ENCODE measurements at places on chromosomes 13 and 19.

DNA sequence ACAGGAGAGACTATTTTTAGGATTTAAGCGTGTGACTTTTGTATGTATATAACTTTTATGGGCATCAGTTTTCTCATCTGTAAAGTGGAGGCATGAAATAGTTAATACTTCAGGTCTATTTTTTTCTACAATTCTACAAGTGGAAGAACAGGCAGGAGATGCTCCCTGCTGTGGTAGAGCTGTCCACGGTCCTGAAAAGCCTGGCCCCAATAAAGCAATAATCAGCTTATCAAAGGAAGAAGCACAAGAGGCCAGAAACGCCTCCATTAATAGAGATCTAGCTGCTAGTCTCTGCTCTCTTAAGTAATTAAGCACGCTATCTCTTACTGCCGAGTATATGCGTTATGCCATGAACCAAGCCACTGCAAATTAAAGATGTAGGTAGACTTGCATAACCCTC lies 28.0 kb upstream of the WASF3 start:
- no peak overlapping the region for H3K4me3 ChIP-seq
- no peaks in the 10 kb centered on the region for H3K36me3 ChIP-seq
- no peak for DNase-seq
- H3K27me3 ChIP-seq, result peaks cover 16% of the 10 kb centered on the region
- no peak overlapping the region for H3K27ac ChIP-seq
- no peaks in the 10 kb centered on the region for H3K4me1 ChIP-seq

DNA sequence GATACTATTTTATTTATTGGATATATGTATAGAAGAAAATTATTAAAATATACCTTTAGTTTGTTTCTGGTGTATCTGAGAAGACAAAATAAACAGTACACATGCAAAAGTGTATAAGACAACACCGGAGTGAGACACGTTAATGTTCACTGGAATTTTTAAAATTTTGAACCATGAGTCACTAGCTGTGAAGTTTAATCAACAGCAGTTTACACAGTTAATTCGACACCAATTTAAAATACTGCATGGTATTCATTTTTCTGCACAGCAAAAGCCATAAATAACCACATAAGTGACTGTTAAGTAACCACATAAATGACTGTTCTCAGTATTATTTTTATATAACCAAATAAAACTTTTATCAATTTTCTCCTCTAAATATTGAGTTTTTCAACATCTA lies 418.7 kb upstream of the NBEA start:
- H3K4me1 ChIP-seq, result no peaks in the 10 kb centered on the region
- no peak for DNase-seq
- H3K27ac ChIP-seq, result no peak overlapping the region
- H3K4me3 ChIP-seq, result no peak overlapping the region
- H3K36me3 ChIP-seq, result no peaks in the 10 kb centered on the region

DNA sequence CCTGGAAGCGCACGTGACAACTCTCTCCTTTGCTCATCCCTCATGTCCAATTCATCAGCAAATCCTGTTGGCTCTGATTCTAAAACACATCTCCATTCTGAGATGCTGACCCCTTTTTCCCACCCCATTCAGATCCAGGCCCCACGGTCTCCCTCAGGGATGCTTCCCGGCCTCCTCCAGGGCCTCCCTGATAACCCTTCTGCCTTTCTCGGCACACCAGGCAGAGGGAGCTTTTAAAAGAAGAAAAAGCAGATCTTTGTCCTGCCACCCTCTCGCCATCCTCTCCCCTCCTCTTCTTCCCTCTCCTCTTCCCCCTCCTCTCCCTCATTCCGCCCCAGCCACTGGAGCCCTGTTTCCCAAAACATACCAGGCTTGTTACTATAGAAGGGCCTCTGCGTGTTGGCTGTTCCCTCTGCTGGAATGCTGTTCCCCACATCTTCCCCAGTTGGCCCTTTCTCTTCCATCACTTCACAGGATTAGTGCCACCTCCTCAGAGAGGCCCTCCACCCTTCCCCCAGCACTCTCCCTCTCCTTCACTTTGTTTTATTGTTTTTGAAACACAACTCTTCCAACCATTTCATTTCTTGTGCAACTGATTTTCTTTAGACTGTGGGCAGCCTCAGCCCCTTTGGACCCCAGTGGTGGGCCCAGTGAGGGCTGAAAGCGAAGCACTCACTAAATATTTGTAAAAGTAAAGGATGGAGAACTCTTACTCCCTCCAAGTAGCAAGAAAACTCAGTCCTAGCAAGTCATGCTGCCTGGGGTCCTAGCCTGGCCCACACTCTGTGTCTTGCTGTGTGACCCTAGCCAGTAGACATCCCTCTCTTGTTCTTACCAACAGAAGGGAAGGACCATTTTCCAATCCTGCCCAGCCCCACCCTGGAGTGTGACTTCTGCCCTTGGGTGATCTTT lies 2.5 kb upstream of the CRLF1 start:
- peaks cover 28% of the 10 kb centered on the region for H3K4me1 ChIP-seq
- H3K27ac ChIP-seq, result no peak overlapping the region
- H3K4me3 ChIP-seq, result peak overlapping the region; percentile 28
- H3K27me3 ChIP-seq, result peaks cover 82% of the 10 kb centered on the region
- DNase-seq, result no peak

GRCh38 chr19:38975214-38975860 lies at the start of gene FBXO17:
Gene FBXO17, minus strand, starts transcription at chr19:38975742. Its CDS starts 25,423 bp downstream, at chr19:38950319.
- H3K4me1 ChIP-seq, result peaks cover 7% of the 10 kb centered on the region
- no peaks in the 10 kb centered on the region for H3K36me3 ChIP-seq
- no peak within 1 kb of the TSS for H3K27ac ChIP-seq
- peaks cover 42% of the 10 kb centered on the region for H3K27me3 ChIP-seq

GRCh38 chr19:32917616-32917996 lies 48.0 kb upstream of the SLC7A9 start:
- H3K4me3 ChIP-seq, result no peak overlapping the region
- no peak for DNase-seq
- H3K36me3 ChIP-seq, result no peaks in the 10 kb centered on the region
- no peak overlapping the region for H3K27ac ChIP-seq
- H3K4me1 ChIP-seq, result peaks cover 2% of the 10 kb centered on the region

DNA sequence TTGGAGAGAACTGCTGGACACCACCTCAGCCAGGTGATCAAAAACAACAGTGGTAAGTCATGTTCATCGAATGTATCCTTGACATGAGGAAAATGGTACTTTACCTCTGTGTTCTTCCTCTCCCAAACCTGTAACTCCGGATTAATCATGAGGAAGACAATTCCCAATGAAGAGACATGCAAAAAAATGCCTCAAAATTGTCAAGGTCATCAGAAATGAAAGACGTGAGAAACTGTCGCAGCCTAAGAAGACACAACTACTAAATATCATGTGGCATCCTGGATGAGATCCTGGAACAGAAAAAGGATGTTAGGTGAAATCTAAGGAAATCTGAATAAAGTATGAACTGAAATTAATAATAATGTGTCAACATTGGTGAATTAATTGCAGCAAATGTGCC lies 178.4 kb downstream of the LACC1 start:
- H3K27me3 ChIP-seq, result peaks cover 14% of the 10 kb centered on the region
- no peaks in the 10 kb centered on the region for H3K36me3 ChIP-seq
- no peak overlapping the region for H3K4me3 ChIP-seq
- no peak for DNase-seq
- no peak overlapping the region for H3K27ac ChIP-seq

- H3K36me3 ChIP-seq, result no peaks in the 10 kb centered on the region
- DNase-seq, result no peak
- H3K4me1 ChIP-seq, result no peaks in the 10 kb centered on the region
- no peaks in the 10 kb centered on the region for H3K27me3 ChIP-seq
These were observed 492.7 kb downstream of the GPC5 start for GRCh38 chr13:91891141-91891540.

- H3K4me3 ChIP-seq, result no peak overlapping the region
- H3K27me3 ChIP-seq, result peaks cover 4% of the 10 kb centered on the region
- H3K4me1 ChIP-seq, result no peaks in the 10 kb centered on the region
- no peak for DNase-seq
These were observed 128.4 kb upstream of the SPACA7 start for GRCh38 chr13:112247471-112248405.

DNA sequence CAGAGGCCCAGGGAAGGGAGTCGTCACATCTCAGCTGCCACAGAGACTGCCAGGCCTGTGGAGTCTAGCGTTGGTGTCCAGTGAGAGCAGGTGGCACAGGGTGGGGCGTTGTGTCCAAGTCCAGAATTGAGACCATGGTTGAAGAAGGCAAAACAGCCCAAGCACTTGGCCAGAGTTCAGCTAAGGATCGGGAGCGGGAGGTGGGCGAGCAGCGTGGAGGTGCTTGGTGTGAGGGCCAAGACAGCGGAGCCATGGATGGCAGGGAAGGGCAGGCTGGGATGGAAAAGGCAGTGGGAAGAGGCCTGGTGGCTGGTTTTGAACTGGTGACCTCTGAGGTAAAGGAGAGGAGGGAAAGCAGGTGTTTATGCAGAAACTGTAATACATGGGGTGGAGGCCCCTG lies 8.0 kb downstream of the IGFLR1 start:
- no peaks in the 10 kb centered on the region for H3K27me3 ChIP-seq
- no peaks in the 10 kb centered on the region for H3K36me3 ChIP-seq
- peak overlapping the region; percentile 72 for H3K27ac ChIP-seq
- H3K4me3 ChIP-seq, result no peak overlapping the region

DNA sequence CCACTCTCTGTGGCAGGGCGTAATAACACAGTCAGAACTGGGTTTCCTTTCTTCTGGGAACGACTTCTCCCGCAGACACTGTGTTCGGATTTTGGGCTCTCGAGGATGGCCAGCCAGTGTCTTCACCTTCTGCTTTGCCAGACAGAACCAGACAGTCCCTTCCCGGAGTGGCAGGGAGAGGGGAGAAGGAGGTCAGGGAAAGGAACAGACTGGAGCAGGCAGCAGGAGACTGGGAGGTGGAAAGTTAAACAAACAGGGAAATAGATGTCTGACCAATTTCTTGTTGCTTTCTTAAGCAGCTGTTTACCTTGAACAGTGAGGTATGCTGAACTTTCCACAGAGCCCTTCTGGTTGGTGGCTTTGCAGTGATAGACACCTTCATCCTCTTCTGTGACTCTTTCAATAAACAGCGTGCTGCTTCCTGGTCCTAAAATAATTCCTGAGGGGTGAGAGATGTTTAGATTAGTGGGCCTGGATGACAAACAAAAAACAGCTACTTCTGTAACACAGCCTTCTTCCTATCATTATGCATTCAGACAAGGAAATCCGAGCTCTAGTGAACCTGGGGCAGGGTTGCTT lies 137.6 kb downstream of the FLT1 start:
- peak overlapping the region; percentile 60 for H3K27ac ChIP-seq
- no peaks in the 10 kb centered on the region for H3K27me3 ChIP-seq
- no peaks in the 10 kb centered on the region for H3K36me3 ChIP-seq
- no peak for DNase-seq
- no peak overlapping the region for H3K4me3 ChIP-seq

DNA sequence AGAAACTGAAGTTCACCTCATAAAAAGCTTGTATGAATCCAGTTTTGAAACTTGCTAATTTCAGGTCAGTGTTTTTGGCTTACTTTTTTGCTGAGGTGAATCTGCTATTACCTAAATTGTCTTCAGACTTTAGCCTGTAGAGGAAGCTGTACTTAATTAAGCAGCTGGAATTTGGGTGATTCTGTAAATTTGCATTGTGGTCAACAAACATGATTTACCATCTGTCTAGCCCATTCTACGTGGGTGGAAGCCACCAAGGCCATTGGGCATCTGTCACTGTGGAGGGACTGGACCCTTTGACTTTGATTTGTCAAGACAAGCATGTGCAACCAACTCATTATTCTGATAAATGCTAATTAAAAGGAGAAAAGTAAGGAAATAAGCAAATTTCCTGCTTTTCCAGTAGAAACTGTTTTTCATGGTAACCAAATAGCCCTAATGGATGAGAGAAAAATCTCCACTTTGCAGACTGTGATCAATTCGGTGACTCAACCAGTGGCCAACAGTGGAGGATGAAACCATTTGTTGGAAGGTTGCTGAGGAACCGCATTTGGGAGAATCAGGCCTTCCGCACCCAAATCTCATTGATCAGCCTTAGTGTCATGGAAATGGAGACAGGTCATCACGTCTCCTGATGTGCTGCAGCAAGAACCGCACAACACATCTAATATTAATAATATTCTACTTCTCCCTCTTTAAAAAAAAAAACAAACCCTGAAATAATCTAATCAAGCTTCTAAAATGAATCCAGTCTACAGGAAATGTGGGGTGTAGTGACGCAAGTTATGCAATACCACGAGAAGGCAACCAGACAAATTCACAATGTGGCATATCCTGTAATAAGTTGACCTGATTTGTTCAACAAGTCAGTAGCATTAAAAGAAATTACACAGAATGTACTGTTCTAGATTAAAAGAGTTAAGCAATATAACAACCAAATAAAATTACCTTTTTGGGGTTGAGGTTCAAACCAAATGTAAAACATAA lies 54.3 kb downstream of the GARRE1 start:
- H3K4me3 ChIP-seq, result peak overlapping the region; percentile 68
- no peaks in the 10 kb centered on the region for H3K27me3 ChIP-seq

- no peaks in the 10 kb centered on the region for H3K36me3 ChIP-seq
- DNase-seq, result no peak
These were observed 912 bp upstream of the TUBA3C start for GRCh38 chr13:19182536-19182935.

DNA sequence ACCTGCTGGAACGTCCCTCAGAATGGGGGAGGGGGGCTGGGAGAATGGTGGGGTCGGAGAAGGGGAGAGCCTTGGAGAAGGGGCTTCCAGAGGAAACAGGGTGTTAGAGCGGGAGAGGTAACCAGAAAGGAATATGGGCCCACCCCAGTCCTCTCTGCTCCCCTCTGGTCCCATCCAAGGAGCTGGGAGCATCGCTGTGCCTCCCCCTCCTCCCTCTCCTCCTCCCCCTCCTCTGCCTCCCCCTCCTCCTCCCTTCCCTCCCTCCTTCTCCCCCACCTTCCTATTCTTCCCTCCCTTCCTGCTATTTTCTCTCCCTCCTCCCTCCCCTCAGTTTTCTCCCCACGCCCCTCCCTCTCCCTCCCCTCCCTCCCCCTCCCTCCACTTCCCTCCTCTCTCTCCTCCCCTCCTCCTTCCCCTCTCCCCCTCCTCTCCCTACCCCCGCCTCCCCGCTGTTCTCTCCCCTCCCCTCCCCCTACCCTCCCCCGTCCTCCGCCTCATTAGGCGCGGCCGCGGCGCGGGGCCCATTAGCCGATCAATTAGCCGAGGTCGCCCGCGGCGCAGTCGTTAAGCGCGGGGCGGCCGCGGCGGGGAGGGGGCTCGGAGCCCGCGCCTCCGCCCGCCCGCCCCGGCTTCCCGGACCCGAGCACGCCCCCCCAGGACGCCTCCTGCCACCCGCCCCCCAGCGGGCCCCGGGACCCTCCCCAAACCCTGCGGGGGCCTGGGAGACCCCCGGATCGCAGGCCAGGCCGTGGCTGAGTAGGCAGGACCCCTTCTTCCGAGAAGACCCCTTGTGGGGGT lies 15.4 kb downstream of the TLE5 start:
- H3K4me3 ChIP-seq, result peak overlapping the region; percentile 87
- no peak for DNase-seq
- no peaks in the 10 kb centered on the region for H3K36me3 ChIP-seq
- H3K27ac ChIP-seq, result no peak overlapping the region

Data from naive thymus-derived CD8-positive, alpha-beta T cell (primary cell).